Heart right ventricle (tissue), 16 donors: ENCODE measurements at places on chromosomes 2 and 18. TPM values are rescaled to one million over a fixed set of nuclear protein-coding genes. Genes with fewer than 3 reads are reported as not detected.

SNRPD1 gene
- total RNA-seq = 17.8 TPM

ALK gene
- total RNA-seq = 0.05 TPM

- DNase-seq = no peak
These were observed 3.2 kb downstream of the TMEM182 start for GRCh38 chr2:102765061-102765460.

DNA sequence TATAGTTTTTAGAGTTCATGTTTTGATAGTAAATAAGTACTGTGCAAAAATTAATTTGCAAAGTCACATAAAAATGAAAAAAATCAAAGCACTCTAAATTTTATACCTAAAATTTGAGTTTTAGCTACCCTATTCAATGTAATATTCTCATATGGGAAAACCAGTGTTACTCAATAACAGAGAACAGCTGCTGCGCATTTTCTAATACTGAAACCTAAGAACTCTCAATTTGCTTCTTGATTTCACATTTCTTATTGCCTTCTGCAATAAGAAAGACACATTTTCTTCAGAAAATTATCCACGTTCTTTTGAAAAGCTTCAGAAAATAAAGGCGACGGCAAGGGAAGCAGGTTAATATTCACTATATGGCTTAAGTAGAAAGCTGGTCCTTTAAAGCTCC lies 199.1 kb upstream of the CCDC150 start:
- DNase-seq = no peak

DNA sequence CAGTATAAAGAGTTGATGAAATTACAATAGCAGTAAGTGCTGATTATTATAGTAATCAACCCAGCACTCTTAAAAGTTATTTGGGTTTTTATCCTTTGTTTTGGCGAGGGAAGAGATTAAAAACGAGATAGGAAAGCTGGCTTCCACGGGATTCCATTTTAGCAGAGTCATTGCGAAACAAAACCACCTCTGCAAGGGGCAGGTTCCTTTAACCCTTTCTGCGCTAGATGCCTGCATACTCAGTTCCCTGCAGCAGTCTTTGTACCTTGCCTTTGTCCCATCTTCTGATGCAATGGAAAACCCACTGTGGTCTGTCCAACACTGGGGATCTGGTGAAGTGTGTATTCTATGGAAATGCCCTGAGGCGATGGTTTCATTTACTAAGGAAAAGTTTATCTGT lies 2.7 kb downstream of the YPEL5 start:
- no peak for DNase-seq

DNA sequence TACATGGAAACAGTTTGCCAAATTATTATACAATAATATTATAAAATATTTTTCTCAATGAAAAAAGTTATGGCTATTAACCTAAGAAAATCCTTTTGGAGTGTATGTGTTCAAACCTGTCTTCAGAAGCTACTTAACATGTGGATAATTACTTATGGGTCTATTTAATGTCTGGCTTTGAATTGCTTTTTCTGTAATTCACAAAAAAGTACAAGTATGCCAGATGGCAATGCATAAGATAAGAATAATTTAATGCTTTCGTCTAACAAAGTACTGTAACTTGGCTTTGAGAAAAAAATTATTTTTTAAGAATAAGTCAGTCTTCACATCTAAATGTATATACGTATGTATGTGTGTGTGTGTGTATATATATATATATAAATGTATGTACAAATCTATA lies 1073.0 kb downstream of the TDRD15 start:
- DNase-seq = no peak

DNA sequence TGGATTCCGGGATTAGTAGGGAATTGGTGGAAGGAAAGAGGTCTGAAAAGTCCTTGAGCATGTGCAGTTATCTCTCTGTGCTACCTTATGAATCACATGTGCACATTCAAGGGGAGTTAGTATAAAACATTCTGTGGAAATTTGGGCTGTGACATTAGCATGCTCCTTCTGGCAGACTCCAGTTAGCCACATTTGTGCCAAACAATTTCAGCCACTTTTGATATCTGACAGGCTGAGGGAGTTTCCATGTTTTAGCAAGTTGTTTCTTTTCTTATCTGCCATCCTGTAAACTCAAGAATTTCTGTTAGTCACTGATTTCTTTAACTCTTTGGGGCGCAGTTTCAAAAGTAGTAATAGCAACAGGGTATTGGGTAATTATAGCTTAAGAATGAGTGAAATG lies 28.3 kb upstream of the GYPC start:
- DNase-seq = no peak

DNA sequence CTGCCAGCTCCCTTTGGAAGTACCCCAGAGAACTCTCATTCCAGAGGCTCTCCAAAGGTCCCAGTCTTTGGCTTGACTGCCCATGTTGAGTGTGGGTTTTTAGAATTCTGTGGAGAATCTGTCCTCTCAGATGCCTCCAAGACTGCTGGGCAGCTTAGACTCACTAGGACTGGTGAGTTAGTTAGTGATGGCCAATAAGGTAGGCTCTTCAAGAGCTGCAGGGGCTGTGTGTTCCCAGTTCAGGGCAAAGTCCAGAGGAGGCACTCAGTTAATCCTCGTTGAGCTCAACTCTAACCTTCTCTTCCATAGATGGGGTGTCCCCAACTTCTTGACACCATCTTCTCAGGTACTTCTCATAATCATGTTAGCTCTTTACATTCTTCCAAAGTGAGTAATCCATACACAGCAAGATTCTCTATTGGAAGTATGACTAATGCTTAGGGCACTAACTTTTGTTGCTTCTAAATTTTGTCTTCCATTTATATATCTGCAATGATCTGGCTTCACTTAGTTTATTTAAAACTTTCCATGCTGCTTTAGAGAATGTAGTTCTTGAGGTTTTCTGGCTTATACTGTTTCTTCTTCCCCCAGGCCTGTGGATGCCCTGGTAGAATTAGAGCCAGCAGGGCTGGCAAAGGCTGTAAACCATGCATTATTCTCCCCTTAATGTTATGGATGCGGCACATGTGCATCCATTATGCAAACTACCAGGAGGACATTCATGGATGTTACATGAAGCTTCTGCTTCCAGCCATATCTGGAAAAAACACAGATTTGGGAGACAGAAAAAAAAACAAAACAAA lies 88.9 kb downstream of the POLE4 start:
- DNase-seq = no peak

DNA sequence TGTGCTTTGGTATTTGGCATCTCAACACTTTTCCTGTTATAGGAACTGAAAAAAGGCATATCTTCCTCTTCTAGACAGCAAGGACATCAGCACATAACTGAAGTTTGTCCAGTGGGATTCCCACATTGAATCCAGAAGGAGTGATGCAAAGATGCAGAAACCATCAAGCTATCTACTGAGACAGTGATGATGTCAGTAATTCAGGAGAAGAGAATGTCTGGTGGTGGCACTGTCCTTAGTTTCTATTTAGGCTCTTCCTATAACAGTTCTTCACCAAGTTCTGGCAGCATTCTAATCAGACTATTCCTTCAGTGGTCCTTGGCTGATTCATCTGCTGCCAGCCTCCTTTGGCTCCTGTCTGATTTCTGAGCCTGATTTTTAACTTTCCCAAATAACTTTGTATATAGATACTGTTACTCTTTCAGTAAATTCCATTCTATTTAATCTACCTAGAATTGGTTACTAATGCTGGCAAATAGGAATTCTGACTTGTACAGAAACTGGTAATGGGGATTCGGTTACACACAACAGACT lies 56.6 kb upstream of the AGPS start:
- no peak for DNase-seq

GRCh38 chr2:184463102-184463865 lies 135.0 kb upstream of the ZNF804A start:
- no peak for DNase-seq

DNA sequence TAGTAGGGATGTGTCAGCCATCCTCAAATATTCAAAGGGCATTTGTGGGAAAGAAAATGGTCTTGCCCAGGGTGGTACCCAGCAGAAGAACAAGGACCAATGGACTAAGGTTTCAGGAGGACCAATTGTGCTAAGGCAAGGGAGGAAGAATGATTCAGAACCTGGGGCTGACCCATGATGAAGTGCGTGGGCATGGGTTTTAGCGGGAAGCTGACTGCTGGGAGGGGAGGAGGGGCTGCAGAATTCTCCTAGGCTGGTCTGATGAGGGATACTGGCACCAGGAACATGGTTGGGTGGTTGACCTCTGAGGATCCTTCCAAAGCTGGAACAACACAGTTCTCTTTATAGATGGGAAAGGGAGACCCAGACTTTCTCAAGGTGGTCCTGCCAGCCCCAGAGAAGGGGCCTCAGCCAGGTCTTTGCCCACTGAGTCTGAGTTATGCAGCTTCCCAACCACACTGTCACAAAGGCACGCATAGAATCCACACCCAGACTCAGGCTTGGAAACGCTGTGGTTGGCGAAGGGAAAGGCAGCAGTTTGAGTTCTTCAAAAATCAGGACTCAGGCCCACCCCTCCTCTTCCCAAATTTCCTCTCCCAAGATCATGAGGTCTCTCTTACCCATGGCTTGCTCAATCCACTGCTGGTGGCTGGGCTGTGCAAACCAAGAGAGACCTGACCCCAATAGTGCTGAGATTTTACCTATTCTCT lies 37.3 kb downstream of the MARCO start:
- no peak for DNase-seq

DNA sequence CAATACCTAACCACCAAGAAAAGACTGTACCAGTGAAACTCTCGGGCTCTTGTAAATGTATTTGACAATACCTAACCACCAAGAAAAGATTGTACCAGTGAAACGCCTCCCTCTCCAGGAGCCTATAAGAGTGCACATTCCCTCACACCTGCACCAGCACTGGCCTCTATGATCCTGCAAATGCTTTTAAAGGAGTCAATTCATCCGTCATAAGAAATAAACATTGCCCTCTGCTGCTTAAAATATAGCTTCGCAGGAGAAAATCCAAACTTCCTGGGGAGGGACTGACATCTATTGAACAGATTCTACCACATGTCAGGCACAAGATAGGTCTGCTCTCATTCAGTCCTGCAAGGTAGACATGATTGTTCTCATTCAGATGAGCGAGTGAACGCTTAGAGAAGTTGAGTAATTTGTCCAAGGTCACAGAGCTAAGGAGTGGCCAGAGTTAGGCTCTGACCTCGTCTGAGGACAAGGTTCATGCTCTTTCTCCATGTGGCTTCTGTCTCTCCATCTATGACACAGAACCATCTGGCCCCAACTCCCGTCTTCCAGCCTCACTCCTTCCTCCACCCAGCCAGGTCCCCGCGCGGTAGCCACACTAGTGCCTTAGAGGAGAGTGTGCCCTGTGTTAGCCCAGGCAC lies 38.7 kb downstream of the MCFD2 start:
- peak; percentile 53 for DNase-seq

GRCh38 chr2:163348857-163349380 lies 386.9 kb downstream of the FIGN start:
- peak; percentile 4 for DNase-seq

DNA sequence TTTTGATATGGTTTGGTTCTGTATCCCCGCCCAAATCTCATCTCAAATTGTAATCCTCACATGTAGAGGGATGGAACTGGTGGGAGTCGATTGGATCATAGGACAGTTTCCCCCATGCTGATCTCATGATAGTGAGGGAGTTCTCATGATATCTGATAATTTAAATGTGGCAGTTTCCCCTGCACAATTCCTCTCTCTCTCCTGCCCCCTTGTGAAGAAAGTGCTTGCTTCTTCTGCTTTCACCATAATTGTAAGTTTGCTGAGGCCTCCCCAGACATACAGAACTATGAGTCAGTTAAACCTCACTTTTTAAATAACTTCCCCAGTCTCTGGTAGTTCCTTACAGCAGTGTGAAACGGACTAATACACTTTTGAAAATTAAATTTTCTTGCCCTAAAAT lies 12.3 kb upstream of the KCNJ3 start:
- no peak for DNase-seq

GRCh38 chr2:216181351-216181750 lies 72.2 kb downstream of the XRCC5 start:
- no peak for DNase-seq

DNA sequence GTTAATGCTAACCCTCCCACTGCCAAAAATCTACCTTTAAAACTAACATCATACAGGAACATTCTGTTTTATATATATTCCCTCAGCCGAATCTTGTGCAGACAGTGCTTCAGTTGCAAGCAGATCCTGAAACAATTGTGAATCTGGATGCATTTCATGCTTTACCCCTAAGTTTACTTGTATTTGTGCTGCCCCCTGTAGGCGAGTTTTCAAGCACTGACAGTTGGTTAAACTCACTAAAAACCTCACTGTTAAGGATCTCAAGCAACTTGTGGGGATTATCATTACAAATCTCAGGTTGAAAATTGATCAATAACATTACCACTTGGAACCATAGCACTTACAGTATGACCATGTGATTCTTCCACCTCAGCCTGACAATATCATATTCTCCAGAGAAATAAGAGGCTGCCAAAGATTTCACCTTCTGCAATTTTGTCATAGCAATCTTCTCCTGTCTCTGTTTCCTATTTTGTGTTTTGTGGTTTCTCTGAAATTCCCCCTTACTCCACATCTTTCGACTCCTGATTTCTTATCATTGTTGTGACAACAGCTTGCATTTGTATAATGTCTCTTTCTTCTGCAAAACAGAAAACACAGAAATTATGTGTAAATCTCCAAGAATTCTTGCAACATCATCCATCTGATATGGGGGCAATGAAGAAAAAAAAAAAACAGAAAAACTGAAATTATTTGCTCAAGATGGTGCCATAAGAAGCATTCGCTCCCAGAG lies 354.6 kb upstream of the SETBP1 start:
- DNase-seq = peak; percentile 27

DNA sequence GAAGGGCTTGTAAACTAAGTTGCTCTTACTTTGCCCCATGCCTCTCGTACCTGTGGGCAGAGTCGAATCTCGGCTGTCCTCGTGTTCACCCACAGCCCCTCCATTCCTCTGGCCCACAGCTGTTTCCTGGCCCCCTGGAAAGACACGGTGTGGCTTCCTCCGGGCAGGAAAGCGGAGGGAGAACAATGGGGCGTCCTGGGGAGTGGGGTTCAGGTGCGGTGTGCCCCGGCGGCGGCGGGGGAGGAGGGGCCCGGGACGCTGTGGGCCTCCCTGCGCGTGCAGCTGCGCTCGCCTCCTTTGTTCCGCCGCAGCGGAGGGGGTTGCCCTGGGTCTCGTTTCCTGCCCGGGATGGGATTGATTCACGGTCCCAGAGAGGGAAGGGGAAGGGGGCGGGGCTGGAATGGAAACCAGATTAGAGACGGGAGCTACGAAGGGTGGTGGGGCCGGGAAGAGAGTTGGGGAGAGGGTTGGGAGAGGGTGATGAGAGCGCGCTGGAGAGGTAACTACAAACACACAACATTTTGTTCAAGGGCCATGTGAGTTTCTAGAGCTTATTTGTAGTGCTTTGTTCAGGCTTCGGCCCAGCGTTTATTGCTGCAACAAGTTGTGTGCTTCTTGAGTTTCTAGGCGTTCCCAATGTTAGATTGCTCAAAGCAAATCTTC lies 796 bp downstream of the MYO1B start:
- peak; percentile 81 for DNase-seq

DNA sequence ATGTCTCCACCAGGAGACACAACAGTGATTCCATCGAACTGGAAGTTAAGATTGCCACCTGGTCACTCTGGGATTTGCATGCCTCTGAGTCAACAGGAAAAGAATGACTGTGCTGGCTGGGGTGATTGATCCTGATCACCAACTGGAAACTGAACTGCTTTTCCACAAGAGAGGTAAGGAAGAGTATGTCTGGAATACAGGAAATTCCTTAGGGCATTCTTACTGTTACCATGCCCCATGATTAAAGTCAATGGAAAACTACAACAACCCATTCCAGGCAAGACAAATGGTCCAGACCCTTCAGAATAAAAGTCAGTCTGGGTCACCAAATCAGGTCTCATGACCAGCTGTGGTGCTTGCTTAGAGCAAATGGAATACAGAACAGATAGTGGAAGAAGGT lies 12.0 kb upstream of the DDX1 start:
- no peak for DNase-seq
